ENCODE measurements at places on chromosomes 13 and 19. TPM values are rescaled to one million over a fixed set of nuclear protein-coding genes. Genes with fewer than 3 reads are reported as not detected.

CGB8 gene
- total RNA-seq = not detected

ZNF154 gene
- total RNA-seq = 6.1 TPM

NAPSA gene
- not detected for total RNA-seq

ZNF625 gene
- total RNA-seq = 5.0 TPM

KIR3DL2 gene
- not detected for total RNA-seq

DNA sequence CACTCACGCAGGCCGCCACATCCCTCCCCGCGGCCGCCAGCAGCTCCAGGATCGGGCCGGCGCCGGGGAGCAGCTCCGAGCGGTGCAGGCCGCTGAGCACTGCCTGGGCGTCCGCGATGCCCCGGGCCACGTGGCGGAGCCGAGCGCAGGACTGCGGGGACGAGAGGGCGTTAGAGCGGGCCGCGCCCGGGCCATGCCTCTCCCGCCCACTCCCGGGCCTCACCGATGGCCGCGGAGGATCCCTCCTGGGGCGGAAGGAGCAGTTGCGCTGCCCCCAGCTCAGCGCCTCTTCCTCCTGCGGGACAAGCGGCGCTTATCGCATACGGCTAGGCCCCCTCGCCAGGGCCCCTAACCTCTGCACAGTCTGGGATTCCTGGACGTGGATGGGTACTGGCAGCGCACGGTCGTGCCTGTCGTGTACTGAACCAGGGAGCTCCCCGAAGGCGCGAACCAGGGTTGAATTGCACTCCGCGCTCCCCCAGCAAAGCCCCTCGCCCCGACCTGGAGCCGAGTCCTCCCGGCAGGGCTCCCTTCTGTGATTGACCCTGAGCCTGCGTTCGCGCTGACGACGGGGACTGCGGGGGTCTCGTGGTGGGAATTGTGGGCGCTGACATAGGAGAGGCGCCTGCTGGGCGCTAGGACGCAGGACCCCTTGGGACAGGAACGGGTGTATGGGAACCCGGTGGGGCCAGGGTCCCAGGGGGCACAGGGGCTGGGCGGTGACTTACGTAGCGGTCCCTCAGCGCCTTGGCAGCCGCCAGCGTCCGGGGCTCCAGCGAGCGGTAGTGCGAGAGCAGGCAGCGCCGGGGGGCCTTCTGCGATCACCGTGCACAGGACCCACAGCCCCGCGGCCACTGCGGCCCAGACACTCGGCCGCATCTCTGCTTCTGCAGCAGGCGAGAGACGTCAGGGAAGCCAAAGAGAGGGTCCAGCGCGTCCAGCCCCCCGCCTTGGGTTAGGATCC is 673 bp downstream of the IFNL4 start:
- no peak for DNase-seq

- DNase-seq = no peak
Measured at GRCh38 chr13:52670726-52671125, 18.1 kb downstream of the SUGT1 start.

GRCh38 chr13:110277357-110277975 is 29.5 kb downstream of the COL4A1 start:
- peak; percentile 45 for DNase-seq

- DNase-seq = no peak
Measured at GRCh38 chr19:33292595-33293254, 9.6 kb downstream of the CEBPA start.

DNA sequence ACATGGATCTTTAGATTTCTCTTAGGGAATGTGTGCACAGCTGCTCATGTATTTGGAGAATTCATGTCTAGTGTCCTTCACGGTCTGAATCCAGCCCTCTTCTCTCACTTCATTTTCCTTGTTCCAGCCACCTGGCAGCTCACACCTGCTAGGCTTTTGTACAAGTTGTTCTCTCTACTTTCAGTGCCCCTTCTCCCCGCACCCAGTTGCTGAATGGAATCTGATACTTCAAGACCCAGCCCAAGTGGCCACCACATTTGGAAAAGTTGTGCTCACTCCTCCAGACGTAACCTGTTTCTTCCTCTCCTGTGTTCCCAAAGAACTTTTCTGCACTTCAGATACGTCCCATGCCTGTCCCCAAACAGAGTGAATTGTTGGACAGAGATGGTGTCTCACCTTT is 235.6 kb downstream of the SHISA2 start:
- DNase-seq = no peak

DNA sequence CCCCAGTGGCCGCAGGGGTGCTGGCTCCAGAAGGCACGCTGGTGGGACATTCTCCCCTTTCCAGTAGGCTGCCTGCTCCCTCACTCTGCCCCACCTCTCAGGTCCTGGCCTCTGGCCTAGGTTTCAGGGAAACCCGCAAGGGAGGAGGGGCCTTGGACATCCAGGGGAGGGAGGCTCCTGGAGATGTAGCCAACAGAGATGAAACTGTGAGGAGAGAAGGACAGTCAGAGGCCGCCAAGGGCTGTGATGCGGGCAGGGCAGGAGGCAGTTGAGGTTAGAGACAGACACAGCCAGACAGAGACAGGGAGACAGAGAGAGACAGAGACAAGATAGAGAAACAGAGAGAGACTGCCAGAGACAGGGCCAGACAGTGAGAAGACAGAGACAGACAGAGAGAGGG is 127.7 kb downstream of the UQCRFS1 start:
- DNase-seq = no peak

DNA sequence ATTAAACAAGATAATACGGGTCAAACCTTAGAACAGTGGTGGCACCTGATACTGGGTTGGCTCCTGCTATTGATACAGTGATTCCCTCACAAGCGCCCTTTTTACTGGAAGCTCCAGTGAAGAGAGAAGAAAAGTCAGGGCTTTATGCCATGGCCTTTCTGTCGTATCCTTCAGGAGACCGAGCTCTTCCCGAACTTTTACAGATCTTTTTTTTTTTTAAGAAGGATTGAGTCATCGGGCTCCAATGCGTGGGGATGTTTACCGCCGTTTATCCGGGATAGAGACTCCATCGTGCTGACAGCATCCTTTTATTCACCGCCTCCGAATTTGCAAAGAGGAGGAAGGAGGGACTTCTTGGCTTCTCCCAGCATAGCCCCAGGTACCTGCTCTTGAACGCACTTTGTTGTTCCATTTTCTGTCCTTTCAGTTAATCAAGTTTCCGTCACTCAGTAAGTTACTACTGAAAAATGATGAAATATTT is 574 bp downstream of the ZNF227 start:
- DNase-seq = no peak

DNA sequence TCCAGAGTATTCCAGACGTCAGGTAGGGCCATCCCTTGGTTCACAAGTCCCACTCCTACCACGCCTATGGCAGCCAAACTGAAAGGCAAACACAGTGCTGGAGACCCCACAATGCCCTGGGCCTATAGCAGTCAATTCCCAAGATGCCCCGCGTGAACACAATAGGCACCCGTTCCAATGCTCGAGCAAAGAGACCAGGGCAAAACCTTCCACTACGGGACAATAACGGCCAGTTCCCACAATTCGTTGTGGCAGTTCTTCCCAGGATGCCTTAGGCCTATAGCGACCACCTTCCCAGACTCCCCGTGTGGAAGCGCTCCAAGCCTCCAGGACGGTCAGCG is 538 bp downstream of the ZNF428 start:
- no peak for DNase-seq

GRCh38 chr19:748274-748598 is 2.7 kb upstream of the MISP start:
- DNase-seq = no peak

GRCh38 chr19:49559928-49560327 is 20.4 kb downstream of the NOSIP start:
- no peak for DNase-seq

DNA sequence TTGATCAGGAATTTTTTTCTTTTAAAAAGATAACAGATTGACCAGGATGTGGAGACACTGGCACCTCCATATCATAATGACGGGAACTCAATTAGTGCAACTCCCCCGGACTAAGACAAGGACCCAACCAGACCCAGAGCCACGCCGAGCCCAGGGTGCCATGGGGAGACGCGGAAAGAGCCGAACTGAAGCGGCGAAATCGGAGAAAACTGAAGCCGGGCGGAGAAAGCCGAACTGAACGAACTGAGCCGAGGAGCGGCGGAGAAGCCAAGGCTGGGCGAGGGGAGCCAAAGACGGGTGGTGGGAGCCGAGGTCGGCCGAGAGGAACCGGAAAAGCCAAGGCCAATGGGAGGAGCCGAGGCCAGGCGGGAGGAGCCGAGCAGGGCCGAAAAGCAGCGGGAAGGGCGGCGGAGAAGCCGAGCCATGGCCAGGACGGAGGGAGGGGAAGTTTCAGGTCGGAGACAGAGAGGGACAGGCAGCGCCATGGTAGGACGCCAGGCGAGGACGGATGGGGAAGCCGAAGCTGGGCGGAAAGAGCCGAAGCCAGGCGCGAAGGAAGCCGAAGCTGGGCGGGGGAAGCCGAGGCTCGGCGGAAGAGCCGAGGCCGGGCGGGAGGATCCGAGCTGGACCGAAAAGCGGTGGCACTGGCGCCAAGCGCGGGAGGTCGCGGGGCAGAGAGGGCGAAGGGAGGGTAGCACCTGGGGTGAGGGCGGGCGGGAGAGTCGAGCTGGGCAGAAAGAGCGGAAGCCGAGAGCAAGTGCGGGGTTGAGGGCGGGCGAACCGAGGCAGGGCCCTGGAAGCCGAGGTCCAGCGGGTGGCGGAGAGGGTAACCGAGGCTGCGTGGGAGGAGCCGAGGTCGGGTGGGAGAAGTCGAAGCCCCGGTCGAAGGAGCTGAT is 29.4 kb downstream of the ZNF557 start:
- DNase-seq = peak; percentile 97

DNA sequence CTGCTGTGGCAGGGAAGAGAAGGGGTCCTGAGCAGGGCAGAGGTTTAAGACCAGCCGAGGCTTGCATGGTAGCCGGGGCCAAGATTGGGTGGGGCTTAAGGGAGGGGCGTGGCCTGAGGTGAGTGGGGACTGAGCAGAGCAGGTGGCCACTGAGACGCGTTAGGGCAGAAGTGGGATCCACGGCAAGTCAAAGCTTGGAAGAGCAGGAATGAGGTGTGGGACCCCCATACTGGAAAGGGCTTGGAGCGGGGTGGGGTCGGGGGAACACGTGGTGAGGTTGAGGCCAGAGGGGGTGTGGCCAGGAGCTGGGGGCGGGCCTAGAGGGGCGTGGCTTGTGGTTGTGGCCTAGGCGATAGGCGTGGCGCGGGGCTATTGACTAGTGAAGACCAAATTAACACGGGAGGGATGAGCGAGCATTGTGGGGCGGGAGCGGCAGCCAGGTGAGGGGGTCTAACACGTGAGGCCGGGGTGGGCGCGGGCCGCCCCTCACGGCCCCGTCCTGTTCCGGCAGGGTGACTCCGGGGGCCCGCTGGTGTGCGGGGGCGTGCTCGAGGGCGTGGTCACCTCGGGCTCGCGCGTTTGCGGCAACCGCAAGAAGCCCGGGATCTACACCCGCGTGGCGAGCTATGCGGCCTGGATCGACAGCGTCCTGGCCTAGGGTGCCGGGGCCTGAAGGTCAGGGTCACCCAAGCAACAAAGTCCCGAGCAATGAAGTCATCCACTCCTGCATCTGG is 3.3 kb downstream of the CFD start:
- no peak for DNase-seq

DNA sequence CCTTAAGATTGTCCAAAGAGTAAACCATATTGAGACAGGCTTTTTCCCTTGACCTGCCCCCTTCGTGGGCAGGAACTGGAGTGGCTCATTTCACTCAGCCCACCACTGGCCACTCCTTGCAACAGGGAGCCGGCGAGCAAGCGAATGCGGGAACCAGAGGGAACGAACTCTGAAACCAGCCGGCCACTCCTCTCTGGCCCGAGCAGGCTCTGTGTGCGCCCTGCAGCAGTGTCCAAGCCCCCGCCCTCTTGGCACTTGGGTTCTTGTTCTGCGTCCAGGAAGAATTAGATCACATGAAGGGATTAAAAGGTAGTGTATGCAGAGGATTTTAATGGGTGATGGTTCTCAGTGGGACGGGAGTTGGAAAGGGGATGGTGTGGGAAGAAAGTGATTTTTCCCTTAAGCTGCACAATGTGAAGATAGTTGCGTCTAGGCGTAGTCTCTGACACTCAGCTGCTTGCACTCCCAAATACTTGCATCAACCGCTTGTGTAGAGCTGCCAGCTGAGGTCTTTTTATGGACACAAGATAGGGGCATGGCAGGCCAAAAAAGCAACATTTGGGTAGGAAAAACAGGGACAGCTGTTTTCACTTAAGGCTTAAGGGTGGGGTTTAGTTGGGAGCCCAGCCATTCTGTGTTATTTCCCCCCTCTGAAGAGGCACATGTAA is 1209.7 kb upstream of the PCDH20 start:
- DNase-seq = no peak

GRCh38 chr19:1081301-1082164 is 13.6 kb downstream of the POLR2E start:
- no peak for DNase-seq

DNA sequence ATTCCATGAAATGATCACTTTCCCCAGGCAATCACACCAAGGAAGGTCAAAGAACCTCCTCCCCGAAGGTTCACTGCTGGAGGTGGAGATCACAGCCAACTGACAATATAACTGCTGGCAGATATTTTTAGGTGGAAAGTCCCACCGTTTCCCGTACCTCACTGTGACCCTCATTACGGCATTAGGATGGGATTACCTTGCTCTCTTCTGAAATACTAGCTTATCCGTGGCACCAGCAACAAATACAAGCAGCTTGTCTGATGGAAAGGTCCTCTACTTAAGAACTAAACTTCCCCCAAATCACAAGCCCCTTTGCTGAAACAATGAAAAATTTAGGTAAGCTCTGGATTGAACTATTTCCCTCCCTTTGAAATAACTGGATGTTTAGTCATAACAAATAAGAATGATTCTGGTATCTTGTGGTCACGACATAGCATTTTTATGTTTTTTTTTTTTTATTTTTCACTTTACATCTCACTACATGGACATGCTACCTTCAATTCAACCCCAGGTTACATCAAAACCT is 178.9 kb downstream of the COL4A1 start:
- DNase-seq = no peak

DNA sequence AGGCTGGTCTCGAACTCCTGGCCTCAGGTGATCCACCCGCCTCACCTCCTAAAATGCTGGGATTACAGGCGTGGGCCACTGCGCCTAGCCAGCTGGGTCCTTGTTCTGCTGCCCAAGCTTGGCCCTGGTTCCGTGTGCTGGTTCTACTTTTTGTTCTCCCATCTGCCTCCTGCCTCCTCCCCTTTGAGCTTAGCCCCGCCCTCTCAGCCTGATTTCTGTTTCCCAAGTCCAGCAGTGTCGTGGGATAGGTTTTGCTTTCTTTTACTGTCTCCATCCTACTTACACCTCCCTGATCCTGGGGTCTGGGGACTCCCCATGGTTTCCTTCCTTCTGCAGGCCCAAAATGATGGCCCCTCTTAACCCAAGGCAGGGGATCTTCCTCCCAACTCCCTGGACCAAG is 2.4 kb downstream of the BLOC1S3 start:
- DNase-seq = no peak

DNA sequence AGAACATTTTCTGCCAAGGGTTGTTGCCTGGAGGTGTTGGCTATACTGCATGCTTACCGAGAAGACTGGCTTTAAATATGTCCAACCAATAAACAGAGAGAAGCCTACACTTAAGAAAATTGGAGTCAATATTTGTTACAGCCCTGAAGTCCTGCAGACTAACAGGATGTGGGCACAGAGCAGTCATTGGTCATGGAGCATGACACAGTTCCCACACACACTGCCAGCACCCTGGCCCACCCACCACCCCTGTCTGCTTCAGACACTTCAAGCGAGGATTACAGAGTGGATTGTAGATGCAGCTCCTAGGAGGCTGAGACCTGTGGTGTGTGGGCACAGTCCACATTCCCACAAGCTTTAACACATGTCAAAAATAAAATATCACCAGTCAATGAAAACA is 21.0 kb upstream of the SERP2 start:
- no peak for DNase-seq

- DNase-seq = no peak
Measured at GRCh38 chr19:7450243-7451223, 38.3 kb downstream of the PEX11G start.
